Tibial nerve (tissue), 4 donors: ENCODE measurements at places on chromosomes 13 and 19.

DNA sequence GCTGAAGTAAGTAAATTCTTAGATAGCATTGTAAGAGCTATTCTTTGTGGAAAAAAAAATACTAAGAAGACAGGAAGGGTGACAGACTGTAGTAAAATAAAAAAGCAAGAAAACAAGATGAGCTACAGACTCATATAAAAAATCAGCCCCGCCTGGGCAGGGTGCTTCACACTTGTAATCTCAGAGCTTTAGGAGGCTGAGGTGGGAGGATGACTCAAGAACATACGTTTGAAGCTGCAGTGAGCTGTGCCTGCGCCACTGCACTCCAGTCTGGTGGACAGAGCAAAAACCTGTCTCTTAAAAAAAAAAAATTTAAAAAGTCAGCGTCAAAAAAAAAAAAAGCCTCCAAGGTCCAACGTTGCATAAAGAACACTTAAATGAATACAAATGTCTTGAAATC, 102.1 kb downstream of the VWA8 start:
- no peak for DNase-seq

- DNase-seq: peak; percentile 31
These were observed 91.1 kb upstream of the ANKRD10 start for GRCh38 chr13:111005808-111006505.

GRCh38 chr19:18477974-18478373, 40.0 kb upstream of the ISYNA1 start:
- no peak for DNase-seq

DNA sequence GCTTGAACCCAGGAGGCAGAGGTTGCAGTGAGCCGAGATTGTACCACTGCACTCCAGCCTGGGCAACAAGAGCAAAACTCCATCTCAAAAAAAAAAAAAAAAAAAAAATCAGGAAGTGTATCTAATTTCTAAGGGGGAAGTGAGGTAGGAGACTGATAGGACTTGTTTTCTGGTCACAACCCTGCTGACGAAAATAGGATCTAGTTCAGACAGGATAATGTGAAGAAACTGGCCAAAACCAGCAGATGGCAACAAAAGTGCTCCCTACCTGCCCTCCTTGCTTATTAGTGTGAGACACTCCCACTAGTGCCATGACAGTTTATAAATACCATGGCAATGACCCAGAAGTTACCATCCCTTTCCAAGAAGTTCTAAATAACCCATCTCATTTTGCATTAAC, 36.0 kb upstream of the KPNA3 start:
- DNase-seq: no peak

GRCh38 chr13:52374389-52374788, 31.6 kb downstream of the THSD1 start:
- no peak for DNase-seq

DNA sequence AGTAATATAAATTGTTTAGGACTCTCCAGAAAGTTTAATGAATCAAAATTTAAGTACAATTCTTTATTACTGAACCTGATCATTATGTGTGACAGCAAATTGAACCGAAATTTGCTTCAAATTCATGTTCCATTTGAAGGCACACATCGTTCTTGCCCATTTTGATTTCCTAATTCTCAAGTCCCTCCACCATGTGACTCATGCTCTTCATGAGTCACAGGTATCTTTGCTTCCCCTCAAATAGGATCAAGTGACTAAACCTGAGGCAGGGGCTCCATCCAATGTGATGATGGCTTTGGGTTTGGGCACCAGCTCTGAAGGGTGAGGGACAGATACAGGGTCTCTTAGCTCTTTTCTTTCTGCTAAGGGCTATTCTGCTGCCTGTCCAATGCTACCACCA, 86.1 kb downstream of the THSD1 start:
- DNase-seq: no peak

DNA sequence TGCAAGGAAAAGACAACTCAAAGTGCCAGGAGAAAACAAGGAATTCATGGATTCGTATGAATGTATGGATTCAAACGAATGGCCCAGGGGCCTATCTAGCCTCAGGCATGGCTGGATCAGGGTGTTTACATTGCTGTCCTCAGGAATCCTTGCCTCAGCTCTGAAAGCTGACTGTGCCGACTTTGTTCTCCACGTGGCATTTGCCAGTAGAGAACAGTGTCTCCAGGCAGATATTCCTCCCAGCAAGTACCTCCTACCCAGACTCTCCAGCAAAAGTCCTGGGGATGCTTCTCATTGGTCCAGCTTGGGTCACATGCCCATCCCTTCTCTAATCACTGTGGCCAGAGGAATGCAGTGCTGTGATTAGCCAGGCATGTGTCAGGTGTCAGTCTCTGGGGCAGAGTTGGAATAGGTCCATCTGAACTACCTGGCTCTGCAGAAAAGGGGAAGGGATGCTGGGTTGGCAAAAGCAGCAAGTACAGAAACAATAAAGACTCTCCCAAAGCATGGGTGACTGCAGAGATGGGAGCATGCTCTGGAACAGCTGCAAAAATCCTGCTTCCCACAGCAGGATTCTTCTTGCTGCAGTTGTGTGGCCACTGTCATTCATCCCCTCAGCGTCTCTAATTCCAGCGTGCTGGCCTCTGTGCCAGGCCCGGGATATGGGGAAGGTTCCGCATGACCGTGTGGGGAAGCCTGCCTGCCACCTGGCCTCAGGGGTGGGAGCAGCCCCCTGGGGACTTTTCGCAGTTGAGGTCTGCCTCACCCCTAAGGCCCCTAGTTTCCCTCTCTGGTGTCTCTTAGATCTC, 30.0 kb downstream of the CCNE1 start:
- no peak for DNase-seq

DNA sequence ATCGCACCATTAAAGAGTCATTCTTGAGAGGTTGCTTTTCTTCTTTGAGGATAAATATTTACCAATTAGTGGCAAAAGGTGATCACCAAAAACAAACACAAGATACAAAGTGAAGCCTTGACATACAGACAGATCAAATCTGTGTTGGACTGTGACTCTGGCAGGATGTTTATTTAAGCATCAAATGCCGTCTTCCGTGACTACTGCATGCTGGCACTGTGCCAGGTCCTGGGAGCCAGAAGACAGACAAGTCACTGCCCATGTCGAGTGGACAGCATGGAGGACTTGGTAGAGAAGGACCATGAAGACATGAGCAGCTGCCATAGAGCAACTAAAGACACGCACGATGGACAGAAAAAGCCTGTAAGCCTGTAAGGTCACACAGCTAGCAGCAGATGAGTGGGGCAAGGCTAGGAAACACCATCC, 92.8 kb upstream of the FARP1 start:
- DNase-seq: no peak

GRCh38 chr13:73190477-73190876, 131.7 kb downstream of the KLF5 start:
- peak; percentile 11 for DNase-seq

DNA sequence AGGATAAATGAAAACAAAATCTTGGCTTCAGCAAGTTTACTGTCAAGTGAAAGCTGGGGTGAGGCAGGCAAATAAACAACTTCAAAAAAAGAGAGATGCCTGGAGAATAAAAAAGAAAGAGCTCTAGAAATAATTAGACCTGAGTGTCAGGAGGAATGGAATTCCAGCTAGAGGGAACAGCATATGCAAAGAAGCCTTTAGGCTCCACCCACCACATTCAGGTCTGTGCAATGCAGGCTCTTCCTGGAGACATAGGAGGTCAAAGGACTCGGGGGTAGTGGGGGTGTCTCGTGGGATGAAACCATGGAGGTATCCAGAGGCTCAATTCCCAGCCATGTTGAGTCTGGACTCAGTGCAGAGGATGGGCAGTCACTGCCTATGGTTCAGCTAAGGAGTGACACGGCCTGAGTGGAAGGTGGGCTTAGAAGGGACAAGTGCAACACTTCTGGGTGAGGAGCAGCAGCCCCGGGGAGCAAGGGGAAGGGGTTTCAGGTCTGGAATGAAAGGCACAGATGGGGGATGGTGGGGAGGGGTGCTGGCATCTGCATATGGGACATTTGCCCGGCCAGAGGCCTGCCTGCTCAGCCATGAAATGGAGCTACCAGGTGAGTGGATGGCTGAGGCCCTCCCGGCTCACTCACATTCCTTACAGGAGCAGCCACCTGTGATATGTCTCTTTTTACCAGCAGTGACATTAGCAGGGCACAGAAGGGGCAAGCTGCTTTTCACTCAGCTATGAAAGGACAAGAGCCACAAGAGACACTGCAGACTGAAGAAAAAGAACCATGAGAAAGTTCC, 12.3 kb downstream of the LATS2 start:
- DNase-seq: no peak

- DNase-seq: no peak
These were observed 26.8 kb upstream of the TINCR start for GRCh38 chr19:5594521-5594950.

GRCh38 chr13:99845161-99845874, 126.2 kb downstream of the ZIC5 start:
- no peak for DNase-seq

GRCh38 chr19:35403116-35403760, 32.4 kb downstream of the GPR42 start:
- DNase-seq: no peak

DNA sequence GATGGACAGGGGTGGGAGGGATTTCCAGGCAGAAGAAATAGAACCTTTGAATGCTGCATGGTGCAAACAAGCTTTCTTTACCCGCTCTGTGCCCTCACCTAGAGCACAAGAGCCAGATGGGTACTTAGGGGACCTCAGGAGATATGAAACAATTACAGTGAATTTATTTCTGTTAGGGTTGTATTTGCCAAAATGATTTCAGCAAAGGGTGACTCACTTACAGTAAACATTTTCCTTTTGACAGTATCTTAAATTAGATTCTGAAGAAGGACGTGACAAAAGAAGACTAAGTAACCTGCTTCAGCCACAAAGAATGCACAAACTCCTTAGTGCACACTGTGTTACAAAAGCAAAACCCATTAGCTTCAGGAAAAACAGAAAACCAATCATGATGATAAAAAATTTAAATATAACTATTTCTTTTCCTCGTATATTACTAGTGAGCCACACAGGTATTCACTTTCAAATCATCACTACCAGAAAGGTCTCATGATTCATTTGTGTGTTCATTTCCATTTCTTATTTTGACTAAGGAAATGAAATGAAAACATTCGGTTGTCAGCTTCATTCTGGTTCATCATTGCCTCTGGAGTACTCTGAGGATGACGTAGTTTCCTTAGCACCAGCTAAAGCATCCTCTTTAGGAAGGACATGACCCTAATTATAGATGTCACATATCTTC, 158.8 kb downstream of the NHLRC3 start:
- DNase-seq: no peak

DNA sequence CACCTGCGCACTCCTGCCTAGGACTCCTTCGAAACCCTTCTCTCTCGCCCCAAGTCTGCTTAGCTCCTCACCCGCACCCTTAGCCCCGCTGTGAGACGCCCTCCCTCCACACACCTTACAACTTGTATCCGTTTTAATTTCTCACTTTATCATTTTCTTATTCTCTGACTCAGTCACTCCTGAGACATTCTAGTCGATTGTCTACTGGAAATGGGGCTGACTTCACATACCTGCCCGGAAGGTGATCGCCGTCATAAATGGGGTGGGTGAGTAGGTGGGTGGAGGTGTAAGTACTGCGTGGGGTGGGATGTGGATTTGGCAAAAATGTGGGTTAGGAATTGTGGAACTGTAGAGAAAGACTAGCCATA, 714 bp downstream of the NDFIP2 start:
- DNase-seq: no peak

GRCh38 chr13:107866032-107866940, 349.1 kb downstream of the LIG4 start:
- no peak for DNase-seq

DNA sequence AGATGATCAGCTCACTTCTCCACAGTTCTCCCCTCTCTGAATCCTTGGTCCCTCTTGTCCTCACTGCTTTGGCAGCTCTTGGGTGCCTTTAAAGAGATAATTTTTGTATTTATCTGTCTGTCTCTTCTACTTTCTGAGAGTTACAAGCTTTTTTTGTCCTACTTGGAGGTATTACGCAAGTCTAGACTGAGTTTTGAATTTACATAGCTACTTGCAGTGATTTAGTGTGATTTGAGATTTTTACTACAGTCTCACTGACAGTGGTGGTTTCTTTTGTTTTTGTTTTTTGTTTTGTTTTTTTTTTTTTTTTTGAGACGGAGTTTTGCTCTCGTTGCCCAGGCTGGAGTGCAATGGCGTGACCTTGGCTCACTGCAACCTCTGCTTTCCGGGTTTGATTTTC, 22.1 kb downstream of the URI1 start:
- DNase-seq: no peak

GRCh38 chr13:30418717-30419459, 3.4 kb upstream of the UBE2L5 start:
- no peak for DNase-seq
